ENCODE measurements at places on chromosomes 5 and 9.

GRCh38 chr9:8366161-8366926 lies 566.8 kb upstream of the DMAC1 start:
- no peak for DNase-seq

DNA sequence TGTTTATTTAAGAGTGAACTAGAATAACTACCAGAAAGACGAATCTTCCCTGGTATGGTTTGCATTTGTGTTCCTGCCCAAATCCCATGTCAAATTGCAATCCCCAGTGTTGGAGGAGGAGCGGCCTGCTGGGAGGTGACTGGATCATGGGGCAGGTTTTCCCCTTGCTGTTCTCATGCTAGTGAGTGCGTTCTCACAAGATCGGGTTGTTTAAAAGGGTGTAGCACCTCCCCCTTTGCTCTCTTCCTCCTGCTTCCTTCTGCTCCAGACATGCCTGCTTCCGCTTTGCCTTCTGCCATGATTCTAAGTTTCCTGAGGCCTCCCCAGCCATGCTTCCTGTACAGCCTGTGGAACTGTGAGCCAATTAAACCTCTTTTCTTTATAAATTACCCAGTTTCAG lies 210.3 kb upstream of the TBC1D2 start:
- DNase-seq = no peak

DNA sequence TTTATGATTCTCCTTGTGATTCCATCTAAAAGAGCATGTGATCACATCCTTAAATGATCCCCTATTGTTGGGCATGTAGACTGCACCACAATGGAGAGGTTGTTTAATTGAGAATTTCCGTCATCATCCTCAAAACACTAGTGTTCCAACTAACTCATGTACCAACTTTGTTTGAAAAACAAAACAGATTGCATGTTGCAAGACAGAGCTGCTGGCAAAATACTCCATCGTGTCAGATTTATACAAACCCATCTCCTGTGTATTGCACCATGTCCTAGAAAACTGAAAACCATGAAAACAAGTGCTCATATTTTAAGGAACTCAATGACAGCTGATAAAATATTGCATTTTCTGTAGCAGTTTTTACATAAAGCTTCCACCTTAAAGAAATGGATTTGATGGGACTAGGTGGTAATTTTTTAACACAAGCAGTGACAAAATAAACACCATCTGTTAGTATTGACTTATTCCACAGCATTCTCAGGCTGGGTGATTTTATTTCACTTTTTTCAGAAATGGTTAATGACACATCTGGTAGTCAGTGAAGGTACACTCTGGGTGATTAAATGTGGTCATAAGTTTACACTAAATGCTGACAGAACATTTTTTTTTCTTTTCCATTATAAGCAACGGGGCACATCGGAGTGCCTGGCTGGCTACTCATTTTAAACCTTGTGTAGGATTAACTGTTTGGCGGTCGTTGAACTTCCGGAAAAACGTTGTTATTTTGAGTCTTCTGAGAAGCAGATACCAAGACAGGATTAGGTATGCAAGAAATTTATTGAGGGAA lies 602.9 kb upstream of the WWC1 start:
- no peak for DNase-seq

- no peak for DNase-seq
These were observed 10.2 kb upstream of the CEP72 start for GRCh38 chr5:601771-602465.

- DNase-seq = no peak
These were observed 54.5 kb downstream of the CAST start for GRCh38 chr5:96716716-96717115.

DNA sequence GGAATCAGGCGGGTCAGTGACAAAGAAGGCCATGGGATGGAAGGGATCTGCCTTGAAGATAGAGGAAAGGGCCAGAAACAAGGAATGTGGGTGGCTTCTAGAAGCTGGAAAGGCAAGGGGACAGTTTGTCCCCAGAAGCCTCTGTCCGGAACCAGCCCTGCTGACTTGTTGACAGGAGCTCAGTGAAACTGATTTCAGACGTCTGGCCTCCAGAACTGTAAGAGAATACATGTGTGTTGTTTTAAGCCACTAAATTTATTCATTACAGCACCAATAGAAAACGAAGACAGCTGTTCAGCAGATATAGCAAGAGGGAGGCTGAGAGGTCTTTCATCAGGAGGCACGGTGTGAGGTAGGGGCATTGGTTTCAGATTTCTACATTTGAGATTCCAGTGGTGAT lies 422.5 kb downstream of the KDM4C start:
- DNase-seq = no peak

DNA sequence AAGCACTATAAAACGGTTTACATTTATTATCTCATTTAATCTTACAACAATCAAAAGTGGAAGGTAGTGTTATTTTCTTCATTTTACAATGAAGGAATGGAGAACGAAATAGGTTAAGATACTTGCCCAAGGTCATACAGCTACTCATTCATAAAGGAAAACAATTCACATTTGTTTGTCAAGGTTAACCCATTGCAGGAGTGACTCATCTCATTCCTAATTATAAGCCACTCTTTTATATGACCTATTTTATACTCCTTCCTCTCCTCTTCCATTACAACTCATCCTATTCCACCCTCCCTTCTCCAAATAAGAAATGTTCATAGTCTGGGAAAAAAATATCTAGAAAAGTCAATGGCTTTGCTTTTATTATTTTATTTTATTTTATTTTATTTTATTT lies 29.6 kb downstream of the CRHBP start:
- no peak for DNase-seq

GRCh38 chr9:110918316-110919049 lies 119.8 kb downstream of the LPAR1 start:
- no peak for DNase-seq

- no peak for DNase-seq
These were observed 79.6 kb downstream of the CSNK1A1 start for GRCh38 chr5:149471406-149472183.

- DNase-seq = no peak
These were observed 29.5 kb downstream of the SLC25A46 start for GRCh38 chr5:110768138-110768860.

DNA sequence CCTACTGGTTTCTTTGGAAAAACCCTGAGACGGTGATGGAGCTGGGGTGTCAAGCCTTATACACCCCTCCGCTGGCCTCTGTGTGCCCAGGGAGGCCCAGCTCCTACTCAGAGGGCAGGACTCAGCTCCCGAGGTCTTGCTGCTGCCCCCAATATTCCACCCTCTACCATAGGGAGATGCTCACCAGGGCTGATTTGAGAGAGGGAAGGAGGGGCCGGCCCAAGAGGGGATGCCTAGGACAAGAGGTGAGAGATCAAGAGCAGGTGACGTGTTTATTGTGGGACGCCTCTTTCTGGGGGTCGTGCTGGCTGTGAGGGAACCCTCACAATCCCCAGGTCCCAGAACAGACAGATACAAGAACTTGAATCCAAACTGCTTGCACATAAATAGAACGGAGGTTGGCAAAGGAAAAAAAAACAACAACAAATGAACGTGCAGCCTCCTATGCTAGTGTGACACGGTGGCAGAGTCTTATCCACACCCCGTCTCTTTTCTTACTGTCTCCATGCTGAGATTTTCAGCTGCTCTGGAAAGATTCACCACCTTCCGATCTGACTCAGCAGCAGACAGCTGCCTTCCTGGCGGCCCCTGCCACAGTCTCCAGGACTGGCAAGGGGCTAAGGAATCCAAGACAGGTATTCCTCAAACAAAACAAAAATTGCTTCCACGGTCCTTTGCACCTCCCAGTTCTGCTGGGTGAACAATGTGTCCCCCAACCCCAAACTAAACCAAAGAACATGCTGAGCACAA lies 22.3 kb downstream of the FABP6 start:
- no peak for DNase-seq

- DNase-seq = no peak
These were observed 253.1 kb downstream of the PDE4D start for GRCh38 chr5:59640411-59640810.

DNA sequence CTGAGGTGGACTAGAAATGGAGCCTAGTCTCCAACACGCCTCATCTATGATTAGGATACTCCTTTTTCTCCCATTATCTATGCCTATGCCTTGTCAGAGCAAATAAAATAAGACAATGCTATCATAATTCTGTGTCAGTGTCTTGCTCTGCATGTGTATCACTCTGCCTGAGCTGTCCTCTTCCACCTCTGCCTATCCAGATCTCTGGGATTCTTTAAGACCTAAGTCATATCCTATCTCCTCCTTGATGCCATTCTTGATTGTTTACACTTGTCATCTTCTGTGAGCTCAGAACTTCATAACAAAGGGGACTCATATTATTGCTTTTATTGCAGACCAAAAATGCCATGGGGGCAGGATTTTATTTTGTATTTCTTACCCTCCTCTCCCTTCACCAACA lies 351.2 kb upstream of the C9orf72 start:
- DNase-seq = no peak

DNA sequence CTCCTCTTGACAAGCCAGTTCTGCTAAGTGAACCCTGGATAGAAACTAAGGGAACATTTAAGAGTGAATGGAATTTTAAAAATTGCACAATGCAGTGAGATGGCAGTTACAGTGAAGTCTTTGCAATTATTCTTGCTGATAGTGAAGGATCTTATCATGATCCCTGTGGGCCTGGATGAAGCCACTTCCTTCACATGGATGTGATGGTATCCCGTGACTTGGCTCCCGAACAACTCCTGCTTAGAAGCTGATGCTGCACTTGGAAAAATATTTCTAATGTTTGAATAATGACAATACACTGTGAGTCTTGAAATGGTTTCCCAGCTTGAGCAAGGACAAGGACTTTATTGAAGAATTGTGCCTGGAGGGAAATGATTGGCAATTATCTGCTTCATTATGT lies 49.2 kb upstream of the NTRK2 start:
- no peak for DNase-seq

GRCh38 chr9:86279839-86280238 lies 2.5 kb downstream of the ISCA1 start:
- no peak for DNase-seq

- no peak for DNase-seq
These were observed 19.2 kb upstream of the NANS start for GRCh38 chr9:98037357-98037756.

GRCh38 chr5:71695071-71695470 lies 24.0 kb upstream of the CARTPT start:
- DNase-seq = no peak

GRCh38 chr5:113017881-113018635 lies 41.5 kb downstream of the DCP2 start:
- DNase-seq = no peak

GRCh38 chr5:179406031-179406961 lies 61.0 kb upstream of the ADAMTS2 start:
- DNase-seq = no peak

DNA sequence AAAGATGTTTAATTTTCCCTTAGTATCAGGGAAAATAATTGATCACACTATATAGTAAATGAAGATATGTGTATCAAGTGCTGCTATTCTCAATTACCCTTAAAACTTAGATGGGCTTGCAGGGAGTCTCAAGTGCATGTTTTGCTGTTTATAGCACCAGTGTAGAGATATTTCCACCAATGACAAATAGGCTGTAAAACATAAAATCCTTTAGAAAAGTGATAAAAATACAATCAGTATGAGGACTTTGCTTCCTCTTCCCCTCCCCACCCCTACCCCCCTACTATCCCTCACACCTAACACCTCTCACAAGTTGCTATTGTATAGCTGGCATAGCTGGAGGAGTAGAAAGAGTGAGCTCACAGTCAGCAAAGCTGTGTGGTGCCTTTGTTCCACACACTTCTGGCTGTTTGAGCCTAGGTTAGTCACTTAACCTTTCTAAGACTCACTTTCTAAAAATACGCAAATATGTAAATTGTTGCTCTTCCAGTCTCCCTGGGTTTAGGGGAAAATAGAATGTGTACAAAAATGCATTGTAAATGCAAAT lies 93.1 kb downstream of the PDE4D start:
- no peak for DNase-seq

DNA sequence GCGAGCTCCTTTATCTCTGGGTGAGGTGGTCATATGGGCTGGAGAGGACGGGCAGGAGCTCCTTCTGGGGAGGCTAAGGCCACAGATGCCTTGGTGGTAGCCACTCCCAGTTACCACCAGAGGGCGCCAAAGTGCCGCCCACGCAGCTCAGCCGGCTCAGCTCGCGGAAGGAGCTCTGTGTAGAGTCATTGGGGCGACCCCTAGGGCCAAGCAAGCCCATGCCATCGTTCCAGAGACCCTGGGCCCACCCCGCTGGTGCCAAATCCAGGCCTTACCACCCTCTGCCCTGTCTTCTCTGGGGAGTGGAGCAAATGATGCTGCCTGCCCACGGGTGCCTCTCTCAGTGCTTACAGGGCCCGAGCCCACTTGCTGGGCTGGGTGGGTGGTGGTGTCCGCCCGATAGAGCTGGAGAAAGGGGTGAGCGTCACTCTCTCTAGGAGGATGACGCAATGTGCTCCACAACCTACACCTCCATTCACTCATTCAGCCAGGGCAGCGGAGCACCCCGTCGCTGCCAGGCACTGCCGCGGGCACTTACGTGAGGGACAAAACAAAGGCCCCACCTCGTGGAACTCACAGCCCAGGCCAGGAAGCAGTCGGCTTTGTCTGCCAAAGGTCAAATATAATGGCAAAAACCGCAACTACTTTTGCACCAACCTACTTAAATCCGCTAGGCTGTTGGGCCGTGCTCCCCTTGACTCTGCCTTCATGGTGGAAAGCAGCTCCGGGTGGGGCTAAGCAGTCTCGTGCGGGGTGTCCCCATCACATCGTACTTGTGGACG lies 13.8 kb downstream of the TSPAN17 start:
- DNase-seq = peak; percentile 73

GRCh38 chr5:139707445-139708003 lies 59.4 kb downstream of the CXXC5 start:
- no peak for DNase-seq

DNA sequence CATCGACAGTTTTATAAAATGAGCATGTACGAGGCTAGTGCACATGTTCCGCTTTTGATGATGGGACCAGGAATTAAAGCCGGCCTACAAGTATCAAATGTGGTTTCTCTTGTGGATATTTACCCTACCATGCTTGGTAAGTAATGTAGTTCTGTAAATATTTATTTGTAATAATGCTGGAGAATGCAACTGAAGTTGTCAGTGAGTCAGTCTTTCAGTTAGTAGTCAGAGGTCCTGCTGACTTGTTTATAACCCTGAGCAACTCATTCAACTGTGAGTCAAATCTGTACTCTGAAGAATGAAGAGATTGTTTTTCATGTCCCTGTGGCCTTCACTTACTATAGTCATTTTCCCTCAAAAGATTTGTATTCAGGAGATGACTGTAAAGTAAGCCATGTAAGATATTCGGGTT lies 28.4 kb upstream of the GPR150 start:
- DNase-seq = no peak

DNA sequence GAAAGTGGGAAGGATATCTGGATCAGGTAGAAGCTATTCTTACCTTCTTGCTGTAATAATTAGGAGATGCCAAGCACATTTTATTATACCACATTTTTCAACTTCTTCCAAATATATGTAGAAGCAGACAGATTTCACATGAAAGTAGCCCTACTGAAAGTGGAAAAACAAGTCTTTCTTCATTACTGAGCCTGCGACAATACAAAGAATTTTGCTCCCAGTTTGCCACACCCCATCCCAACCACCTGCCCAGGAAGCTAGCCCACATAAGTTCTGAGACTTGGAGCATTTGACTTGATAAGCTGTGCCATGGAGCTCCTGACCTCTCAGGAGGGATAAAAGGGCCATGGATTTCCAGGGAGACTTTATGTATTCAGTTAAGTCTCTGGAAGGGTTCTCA lies 249.1 kb upstream of the ADCY2 start:
- no peak for DNase-seq

Measured in stimulated activated CD8-positive, alpha-beta memory T cell treated with anti-CD3 and anti-CD28 coated beads, Interleukin-15, amount 100 ng/mL, for 24 hours (primary cell).